Stimulated activated naive CD8-positive, alpha-beta T cell treated with anti-CD3 and anti-CD28 coated beads, Interleukin-15, amount 100 ng/mL, for 72 hours (primary cell): ENCODE measurements at places on chromosomes 6 and 20.

GRCh38 chr6:16635291-16635809 lies 125.9 kb downstream of the ATXN1 start:
- DNase-seq: no peak

GRCh38 chr20:53656293-53657202 lies 62.9 kb upstream of the ZNF217 start:
- no peak for DNase-seq

- DNase-seq: no peak
Measured at GRCh38 chr6:45478240-45478639, 100.5 kb upstream of the SUPT3H start.

- no peak for DNase-seq
Measured at GRCh38 chr6:170289180-170289931, 1.5 kb downstream of the DLL1 start.

GRCh38 chr6:84050408-84050807 lies 16.8 kb downstream of the MRAP2 start:
- no peak for DNase-seq

DNA sequence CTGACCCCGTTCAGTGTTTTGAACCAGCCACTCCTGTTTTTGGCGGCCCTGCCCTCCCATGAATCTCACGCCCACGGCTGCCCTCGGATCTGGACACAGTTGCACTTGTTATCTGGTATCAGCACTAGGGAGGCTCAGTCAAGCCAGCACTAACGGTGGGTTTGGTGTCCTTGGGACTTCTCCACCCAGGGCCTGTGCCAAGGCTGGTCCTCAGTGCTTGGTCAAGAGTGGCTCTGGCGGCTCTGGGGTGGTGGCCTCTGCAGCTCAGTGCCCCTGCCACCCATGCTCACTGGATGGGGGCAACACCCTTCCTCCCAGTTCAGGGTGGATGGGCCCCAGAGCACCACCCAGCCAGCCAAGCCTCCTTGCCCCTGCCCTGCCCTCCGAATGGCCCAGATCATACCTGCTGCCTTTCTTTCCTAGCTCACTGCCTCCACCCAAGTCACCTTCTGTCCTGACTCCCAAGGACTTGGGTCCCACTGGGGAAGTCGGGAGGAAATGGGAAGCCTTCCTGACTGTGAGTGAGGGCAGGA lies 54.7 kb downstream of the SSR1 start:
- DNase-seq: no peak

DNA sequence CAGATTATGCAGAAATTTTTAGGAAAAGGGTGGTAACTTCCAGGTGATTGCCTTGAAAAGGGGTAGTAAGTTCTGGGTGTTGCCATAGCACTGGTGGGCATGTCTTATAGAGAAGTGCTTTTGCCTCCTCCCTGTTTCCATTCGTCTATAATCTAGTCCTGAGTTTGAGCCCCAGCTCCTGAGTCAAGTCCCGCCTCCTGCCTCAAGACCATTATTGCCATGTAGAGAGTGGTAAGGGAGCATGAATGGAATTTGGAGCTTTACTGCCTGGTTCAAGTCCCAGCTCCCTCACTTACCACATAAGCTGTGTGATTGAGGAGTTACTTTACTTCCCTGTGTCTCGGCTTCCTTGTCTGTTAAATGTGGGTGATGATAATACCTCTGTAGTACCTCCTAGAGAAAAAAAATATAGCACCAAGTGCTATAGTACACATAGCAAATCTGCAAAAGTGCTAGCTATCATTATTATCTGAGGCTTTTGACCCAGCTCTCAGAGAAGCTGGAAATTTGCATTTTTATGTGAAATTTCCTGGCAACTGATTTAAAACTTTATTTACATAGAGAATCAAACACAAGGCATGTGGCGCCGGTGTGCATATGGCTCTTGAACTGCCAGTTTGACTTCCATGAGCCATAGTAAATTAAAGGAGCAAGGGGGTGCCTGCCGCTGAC lies 36.0 kb downstream of the TGM6 start:
- DNase-seq: no peak

DNA sequence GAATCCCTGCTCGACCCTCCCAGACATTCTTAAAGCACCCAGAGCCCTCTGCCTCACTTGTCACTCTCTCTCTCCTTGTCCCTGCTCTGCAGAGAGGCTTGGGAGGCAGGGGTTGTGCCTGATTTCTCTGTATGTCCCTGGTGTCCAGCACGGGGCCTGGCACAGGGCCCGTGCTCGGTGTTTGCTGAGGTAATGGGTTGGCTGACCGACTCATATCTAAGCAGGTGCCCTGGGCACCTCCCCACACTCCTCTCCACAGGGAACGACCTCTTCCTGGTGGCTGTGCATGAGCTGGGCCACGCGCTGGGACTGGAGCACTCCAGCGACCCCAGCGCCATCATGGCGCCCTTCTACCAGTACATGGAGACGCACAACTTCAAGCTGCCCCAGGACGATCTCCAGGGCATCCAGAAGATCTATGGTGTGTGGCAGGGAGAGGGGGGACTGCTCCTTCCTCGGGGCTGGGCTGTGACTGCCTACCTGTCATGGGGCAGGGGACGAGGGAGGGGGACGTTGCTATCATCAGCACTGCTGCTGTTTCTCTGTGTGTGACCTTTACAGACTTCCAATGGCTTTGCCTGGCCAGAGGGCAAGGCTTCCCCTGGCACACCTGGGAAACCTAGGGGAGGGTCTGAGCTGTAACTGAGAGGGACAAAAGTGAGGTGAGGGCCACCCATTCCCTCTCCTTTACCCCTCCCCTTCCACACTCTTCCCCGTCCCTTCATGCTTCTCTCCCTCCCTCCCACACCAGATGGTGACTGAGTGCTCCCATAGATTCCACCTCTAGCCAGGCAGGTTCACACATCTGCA lies 14.2 kb downstream of the MMP24OS start:
- no peak for DNase-seq

DNA sequence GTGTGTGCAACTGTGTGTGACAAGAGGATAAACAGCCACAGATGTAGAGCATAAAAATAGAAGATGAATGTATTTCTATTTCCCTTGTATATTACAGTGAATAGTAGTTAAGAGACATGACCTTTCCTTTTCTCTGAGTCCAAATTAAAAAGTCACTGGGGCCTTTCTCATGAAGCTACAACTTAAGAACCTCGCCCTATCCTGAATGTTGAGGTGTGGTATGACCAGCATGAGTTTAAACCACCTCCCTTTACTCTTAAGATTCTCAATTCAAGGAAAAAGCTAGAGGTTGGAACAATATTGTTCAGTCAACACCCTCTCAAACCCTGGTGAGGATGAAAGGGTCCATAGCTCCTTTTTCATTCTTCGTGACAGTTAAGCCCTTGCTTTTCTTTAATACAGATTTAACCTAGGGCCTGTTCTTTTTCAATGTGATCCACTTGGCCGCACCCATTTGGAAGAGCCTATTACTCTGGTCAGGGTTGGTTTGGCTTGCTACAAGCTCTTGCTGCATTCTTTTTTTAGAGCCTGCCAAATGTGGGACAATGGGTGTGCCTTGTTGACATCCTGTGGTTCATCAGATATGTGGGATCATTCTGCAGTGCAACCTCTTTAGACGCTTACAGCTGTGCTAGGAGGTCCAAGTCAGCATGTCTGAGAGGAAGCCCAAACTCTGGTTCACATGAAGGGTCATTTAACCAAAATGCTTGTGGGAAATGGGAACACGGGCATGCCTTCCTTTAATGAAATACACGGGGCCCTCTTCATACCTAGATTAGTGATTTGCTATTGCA lies 290.0 kb downstream of the HAO1 start:
- DNase-seq: no peak

DNA sequence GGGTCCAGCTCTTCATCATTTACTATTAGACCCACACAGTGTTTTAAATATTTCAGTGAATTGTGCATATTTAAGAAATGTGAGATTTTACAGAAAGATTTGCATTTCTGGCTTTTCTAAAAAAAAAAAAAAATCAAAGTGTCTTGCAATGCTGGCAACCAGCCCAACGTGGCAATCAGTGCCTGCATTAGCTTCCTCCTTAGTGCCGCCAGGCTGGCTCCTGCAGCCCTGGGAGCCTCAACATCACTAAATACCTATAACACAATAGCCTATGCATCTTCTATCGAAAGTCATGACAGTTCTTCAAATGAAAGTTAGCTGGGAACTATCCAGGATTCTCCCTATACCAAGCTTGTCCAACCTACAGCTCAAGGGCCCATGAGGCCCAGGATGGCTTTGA lies 9.4 kb upstream of the CD93 start:
- no peak for DNase-seq

DNA sequence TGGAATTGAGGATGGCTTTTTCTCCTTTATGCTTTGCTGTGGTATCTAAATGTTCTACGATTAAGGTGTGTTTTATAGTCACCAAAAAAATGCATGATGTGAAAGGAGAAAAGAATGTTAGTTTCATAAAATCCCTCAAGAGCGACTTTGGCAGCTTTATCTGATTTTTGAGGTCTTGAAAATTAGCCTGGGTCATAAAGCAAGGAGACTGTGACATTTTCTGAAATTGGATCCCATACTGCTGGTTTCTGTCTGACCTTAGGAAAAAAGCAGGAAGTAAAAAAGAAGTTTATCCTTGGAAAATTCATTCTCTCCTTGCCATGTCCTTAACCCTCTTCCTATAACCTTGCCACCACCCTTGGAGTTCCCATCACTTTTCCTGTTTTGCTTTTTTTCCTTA lies 525.3 kb downstream of the CD83 start:
- no peak for DNase-seq

- no peak for DNase-seq
Measured at GRCh38 chr6:101401792-101402621, 8.5 kb downstream of the GRIK2 start.

GRCh38 chr6:168450917-168451316 lies 9.9 kb downstream of the SMOC2 start:
- DNase-seq: no peak

- no peak for DNase-seq
Measured at GRCh38 chr20:10253780-10254179, 35.1 kb downstream of the SNAP25 start.

DNA sequence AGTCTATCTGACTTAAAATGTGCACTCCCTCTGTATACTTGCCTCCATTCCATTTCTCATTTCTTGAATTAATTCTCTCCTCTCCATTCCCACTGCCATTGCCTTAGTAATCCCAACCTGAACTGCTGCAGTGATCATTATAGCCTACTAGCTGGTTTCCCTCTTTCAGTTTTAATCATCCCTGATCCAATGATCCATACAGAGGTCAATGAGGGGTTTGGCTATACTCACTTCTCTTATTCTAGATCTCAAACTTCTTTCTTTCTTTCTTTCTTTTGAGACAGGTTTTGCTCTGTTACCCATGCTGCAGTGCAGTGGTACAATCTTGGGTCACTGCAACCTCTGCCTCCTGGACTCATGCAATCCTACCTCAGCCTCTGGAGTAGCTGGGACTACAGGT lies 17.6 kb downstream of the MAP3K7 start:
- DNase-seq: no peak

GRCh38 chr6:35668096-35668495 lies 20.6 kb downstream of the FKBP5 start:
- DNase-seq: no peak

- no peak for DNase-seq
Measured at GRCh38 chr6:113824411-113824810, 32.7 kb upstream of the MARCKS start.

DNA sequence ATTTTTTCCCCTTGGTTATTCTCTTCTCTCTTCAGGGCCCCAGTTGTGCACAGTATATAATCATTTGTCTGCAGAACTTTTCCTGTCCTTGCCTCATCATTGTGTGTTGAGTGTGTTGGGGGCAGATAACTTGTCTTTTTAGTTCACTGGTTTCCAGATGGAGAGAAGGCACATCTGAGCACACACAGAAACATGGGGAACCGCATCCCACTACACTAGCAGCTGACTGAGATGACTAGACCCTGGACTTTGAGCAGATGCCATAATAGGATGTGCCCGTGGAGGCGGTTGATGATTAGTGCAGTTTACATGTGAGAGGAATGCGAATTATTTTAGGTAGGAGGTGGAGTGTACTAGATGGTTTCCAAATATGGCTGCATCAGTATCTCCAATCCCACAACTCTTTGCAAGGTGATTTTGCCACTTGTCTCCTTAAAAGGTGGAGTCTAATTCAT lies 26.5 kb upstream of the SH3BGRL2 start:
- no peak for DNase-seq

GRCh38 chr6:110319843-110320242 lies 38.3 kb downstream of the METTL24 start:
- no peak for DNase-seq

DNA sequence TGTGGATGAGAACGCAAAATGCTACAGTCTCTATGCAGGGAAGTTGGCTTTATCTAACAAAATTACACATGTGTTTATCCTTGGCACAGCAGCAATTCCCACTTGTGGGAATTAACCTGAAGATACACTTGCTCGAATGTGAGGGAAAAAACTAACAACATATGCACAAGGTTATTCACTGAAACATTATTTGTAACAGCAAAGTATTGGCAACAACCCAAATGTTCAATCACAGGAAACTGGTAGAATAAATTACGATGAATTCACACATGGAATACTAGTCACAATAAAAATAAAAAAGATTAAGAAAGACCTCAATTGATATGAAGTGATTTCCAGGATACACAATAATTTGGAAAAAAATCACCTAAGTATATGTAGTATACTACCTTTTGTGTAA lies 68.1 kb upstream of the OGFRL1 start:
- DNase-seq: no peak

DNA sequence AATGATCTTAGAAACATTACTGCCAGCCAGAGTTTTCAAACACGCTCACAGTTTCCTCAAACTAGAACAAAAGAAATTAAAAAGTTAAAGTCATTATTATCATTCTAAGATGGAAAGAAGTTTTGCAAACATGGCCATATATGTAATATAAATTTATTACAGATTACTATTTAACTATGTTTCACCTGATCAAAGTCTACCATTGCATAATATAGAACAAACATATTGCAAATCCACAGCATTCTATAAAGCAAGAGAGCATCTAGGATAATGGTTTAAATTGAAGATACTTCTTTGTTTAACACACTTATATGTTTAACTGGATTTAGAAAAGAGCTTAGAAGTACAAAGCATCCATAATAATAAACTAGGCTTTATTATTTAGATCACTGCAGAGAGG lies 26.2 kb upstream of the DCBLD1 start:
- DNase-seq: no peak

DNA sequence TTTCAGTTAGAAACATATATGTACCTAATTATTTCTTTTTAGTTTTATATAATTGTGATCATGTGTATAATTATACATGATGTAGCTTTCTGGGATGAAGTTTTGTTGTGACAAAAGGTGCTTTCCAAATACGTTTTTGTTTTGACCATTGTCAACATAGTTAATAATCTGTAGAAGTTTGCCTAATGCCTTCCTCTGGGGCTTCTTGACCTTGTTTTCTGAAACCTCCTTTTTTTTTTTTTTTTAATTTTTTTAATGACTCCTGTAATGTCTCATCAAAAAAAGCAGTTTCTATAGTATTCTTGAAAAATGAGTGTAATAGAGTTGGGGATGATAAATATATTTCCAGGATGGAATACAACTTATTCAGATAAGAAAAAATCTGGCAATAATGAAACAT lies 434.7 kb upstream of the SOX4 start:
- no peak for DNase-seq

- no peak for DNase-seq
Measured at GRCh38 chr6:117776441-117776840, 101.2 kb downstream of the NUS1 start.
